ENCODE measurements at places on chromosomes 5 and 9.

GRCh38 chr5:178149199-178149932, 4.3 kb downstream of the NHP2 start:
- DNase-seq: no peak

GRCh38 chr5:14365831-14366430, 215.7 kb upstream of the OTULINL start:
- no peak for DNase-seq

GRCh38 chr9:136331556-136332481, 4.5 kb downstream of the GPSM1 start:
- no peak for DNase-seq

DNA sequence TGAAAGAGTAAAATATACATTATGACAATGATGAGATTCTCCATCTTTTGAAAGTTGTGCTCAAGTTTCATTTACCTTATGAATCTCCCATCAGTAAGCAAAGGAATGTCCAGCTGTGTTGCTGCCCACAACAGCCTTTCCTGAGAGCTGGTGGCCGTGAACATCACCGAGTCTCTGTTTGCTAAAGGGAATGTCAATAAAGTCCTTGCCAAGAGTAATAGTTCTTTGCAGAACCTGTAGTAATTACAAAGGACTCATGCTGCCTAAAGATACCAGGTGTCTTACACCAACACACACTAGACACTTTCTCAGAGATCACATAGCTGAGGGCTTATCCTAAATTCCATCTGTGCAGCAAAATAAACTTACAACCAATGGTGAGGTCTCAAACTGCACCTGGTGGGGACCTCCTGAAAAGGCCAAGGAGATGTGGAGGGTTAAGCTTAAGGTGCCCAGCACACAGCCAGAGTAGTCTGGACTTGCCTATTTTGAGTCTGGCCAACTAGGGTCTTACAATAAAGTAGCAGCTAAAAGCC, 111.1 kb upstream of the DAPK1 start:
- DNase-seq: no peak

- DNase-seq: no peak
These were observed 78.2 kb downstream of the GCNT1 start for GRCh38 chr9:76537150-76537646.

- DNase-seq: peak; percentile 74
These were observed 40.0 kb upstream of the ARSB start for GRCh38 chr5:79025054-79025472.

DNA sequence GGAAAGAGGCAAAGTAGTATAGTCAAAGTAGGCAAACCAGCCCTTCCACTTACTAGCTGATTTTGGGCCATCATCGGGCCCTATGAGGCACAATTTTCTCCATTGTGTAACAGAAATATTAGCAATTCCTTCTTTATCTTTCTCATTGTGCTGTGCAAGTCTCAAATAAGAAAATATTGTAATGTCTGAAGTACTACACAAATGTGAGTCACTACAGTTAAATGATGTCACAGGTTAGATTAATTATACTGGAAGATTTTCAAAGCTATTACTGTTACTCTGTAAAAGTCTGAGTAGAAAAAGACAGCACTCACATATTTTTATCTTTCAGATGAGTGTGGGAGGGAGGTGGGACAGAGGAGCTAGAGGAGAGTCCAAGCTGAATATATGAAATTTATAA, 12.4 kb upstream of the TMC1 start:
- peak; percentile 35 for DNase-seq

GRCh38 chr5:18397371-18397770, 763.1 kb downstream of the TAF11L14 start:
- DNase-seq: no peak

DNA sequence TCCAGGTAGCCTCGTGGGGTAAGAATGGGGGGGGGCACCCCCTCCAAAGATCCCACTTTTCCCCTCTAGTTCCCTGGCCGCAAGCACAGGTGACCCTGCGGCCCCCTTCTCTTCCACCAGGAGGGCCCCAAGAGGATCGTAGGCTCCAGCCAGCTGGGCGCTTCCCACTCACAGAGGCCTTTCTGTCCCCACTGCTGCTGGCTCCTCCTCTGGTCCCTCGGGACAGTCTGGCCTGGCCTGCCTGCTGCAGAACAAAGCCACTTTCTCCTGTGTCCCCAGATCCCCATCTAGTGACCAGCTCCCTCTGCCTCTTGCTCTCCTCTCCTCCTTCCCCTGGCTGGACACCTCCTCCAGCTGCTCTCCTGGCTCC, 534 bp upstream of the SAPCD2 start:
- no peak for DNase-seq

DNA sequence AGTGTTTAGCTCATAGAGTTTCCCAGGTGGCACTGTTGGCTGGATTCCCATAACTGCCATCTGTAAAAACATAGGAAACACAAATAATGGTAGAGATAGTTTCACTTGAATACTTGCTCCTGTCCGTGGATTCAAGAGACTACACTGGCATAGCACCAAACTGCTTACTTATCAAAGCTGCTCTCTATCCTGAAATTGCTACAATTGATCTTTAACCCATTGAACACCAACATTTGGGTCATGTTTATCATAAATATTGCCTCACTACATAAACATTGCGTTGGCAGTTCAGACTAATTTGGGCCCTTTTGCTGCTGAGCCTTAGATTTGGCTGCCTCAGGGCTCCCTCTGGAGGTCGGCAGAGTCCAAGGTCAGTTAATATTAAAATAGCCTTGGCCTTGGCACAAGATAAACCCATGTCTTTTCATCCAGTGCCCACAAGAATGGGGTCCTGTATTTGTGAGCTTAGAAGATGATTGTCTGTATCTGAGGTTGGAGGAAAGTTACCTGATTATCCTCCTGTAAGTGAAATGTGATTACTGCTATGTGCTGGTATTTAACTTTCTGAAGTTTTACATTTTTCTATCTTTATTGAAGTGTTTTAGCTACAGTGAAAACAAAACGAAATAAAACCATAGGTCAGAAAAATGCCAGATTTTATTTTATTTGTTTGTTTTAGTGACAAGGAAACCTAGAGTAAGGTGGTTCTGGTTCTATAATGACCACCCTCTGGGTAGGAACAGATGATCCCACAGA, 4.0 kb upstream of the RANBP3L start:
- peak; percentile 70 for DNase-seq

DNA sequence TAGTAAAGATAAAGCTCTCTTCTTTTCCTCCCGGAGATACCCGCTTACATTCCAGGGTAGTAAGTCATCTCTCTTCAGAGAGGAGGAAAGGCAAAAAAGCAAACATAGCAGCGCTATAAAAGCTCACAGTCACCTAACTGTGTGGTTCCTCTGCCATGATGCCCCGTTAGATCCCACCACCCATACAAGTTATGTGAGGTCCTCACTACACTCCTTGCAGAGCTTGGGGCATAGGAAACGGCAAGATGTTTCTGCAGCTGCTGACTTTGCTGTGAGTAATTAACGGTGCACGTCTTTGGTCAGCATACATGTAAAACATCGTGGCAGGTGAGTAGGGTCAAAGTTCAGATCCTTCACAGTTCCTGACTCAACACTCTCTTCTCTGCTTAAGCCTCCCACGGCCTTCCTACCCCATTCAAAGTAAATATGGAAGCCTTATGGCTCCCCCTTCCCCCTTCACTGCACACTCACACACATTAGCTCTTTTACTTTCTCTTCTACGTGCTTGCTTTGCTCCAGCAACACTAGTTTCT, 218.9 kb downstream of the DIRAS2 start:
- no peak for DNase-seq

- DNase-seq: no peak
These were observed 9.2 kb upstream of the ISL1 start for GRCh38 chr5:51373880-51374523.

GRCh38 chr5:16544607-16545374, 72.0 kb downstream of the RETREG1 start:
- peak; percentile 41 for DNase-seq

GRCh38 chr5:101458587-101458986, 555.5 kb upstream of the ST8SIA4 start:
- no peak for DNase-seq

DNA sequence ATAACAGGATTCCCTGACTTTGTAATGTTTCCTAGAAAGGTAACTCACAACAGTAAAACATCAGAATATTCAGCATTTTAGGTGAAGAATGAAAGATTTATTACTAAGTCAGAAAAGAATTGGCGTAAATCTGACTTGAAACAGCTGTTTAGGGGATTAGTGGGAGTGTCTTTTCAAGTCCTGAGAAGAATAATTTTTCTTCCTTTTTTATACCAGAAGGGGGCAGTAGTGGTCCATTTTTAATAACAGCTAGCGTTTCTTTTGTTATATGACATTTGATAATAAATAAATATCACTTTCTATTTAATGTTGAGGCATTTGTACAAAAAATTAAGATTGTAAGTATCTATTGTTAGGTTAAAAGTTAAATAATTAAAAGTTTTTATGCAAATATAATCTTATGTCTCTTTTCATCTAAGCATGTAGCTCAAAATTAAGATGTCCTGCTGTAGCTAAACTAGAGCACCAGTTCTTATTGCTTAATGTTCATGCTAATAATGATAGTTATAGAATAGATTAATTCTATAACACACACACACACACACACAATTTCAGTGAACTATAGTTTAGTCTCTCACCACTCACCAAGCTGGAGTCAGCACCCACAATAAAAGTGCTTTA, 258.7 kb upstream of the ARRDC3 start:
- DNase-seq: peak; percentile 19

DNA sequence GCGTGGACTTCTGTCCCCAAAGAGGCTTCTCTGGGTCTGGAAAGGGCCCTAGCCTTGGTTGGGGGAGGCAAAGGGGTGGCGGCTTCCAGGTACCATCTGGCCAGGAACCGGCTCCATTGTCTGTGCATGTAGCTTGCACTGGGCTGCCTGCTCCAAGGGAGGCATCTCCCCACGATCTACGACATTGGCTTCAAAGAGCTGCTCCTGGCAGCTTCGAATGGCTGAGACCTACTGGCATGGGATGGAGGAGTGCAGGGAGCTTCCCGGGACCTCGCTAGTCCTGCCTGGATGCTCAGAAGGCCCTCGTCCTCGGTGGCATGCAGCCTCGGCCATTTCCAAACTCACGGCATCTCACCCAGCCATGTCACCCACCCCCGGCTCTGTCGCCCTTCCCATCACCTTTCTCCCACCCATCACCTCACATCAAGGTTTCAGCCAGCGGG, 137.8 kb downstream of the KCNIP1 start:
- DNase-seq: no peak

DNA sequence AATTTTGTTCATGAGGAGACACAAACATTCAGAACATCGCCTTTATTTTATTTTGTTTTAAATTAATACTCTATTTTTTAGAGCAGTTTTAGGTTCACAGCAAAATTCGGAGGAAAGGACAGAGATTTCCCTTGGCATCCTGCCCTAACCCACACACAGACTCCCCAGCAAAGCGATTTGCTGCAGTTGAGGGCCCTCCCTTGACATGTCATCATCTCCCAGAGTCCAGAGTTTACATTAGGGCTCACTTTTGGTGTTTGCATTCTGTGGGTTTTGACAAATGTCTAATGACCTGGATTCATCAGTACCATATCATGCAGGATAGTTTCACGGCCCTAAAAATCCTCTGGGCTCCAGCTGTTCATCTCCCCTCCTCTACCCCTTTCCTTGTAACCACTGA, 33.6 kb upstream of the COL5A1 start:
- no peak for DNase-seq

DNA sequence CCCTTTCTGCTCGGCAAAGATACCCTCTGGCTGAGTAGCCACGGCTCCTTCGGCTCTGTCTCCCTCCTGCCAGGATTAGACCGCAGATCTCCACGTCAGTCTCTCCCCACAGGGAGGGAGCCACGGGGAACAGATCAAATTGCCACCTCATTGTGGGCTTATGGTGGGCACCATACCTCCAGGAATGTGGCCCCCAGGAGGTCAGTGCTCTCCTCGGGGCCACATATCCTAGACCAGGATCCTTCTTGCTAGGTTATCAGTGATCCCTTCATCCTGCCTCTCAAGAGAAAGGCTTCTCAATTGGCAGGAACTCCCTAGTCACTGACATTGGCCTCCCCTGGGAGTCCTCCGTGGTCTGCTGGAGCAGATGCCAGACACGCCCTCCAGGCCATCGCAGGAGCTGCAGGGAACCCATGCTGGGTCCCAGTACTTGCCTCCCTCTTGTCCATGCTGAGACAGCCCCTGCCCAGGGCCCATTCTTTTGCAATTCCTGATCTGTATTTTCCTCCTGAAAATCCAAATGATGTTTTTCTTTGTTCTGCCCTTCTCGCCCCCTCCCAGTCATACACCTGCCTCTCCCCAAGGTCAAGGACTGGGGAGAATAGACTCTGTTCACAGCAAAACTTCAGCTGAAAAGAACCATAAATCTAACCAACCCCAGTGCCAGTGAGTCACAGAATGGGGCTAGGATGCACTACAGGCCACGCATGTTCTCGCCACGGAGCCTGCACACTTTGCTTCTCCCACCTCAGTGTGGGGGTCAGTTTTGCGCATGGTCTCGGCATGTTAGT, 31.6 kb upstream of the ENHO start:
- no peak for DNase-seq

- DNase-seq: no peak
These were observed 107.5 kb downstream of the SGCD start for GRCh38 chr5:156434471-156434870.

- peak; percentile 13 for DNase-seq
These were observed 118.7 kb downstream of the DROSHA start for GRCh38 chr5:31413030-31413812.

- DNase-seq: peak; percentile 70
These were observed 108.9 kb upstream of the LHFPL2 start for GRCh38 chr5:78757269-78758053.

DNA sequence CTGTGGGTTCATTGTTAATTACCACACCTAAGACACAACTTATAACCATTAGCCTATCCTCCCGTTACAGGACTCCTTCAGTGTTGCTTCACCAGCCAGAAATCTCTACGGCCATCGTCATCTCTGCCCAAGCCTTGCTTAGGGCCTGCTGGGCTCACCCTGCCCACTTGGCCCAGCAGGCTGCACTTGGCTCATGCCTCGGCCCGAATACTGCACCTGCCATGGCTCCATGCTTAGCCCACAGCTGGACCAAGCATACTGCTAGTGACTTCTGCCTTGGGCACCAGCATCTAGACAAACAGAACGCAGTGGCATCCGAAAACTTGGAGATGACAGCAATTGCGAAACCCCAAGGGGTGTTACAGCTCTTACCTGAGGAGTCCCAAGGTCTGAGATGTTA, 2336.0 kb upstream of the ACO1 start:
- no peak for DNase-seq

Data from AG20443 (cell line).